NCI-H1092 treated with DMSO at 0.1 percent for 48 hours (cell line): ENCODE measurements at places on chromosomes 2 and 18.

DNA sequence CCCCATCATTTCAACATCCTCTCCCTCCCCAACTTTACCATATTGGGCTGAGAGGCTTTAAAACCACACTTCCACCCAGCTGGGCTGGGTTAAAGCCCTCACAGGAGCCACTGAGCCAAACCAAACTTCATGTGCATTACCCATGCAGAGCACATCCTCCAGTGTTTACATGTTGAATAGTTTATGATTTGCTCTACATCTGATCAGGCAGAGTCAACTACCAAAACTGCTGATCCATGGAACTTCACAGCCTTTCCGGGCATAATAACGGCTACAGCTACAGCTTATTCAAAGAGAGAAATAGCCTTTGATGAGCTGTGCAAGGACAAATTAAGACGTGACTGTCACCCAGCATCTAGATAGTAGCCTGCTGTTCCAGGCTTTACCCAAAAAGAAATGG lies 39.0 kb downstream of the MAIP1 start:
- DNase-seq = no peak

- DNase-seq = no peak
Measured at GRCh38 chr18:47881752-47882455, 48.6 kb downstream of the SMAD2 start.

- no peak for DNase-seq
Measured at GRCh38 chr18:55093295-55093694, 134.0 kb upstream of the CCDC68 start.

- DNase-seq = no peak
Measured at GRCh38 chr2:130916438-130916705, 79.7 kb downstream of the ARHGEF4 start.

GRCh38 chr2:18752022-18752493 lies 162.7 kb upstream of the NT5C1B start:
- DNase-seq = no peak

GRCh38 chr2:98269274-98269673 lies 77.0 kb upstream of the CNGA3 start:
- peak; percentile 2 for DNase-seq

GRCh38 chr2:176902454-176902853 lies 310.1 kb upstream of the HNRNPA3 start:
- peak; percentile 34 for DNase-seq

DNA sequence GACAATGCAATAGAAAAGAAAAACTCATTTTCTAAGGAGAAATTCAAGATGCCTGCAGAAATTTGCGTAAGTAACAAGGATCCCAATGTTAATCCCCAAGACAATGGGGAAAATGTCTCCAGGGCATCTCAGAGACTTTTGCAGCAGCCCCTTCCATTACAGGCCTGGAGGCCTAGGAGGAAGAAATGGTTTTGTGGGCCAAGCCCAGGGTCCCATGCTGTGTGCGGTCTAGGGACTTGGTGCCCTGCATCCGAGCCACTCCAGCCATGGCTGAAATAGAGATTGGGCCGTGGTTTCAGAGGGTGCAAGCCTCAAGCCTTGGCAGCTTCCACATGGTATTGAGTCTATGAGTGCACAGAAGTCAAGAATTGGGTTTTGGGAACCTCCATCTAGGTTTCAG lies 103.9 kb upstream of the ACVR1 start:
- DNase-seq = no peak

- DNase-seq = no peak
Measured at GRCh38 chr2:47536696-47537095, 133.7 kb downstream of the MSH2 start.

DNA sequence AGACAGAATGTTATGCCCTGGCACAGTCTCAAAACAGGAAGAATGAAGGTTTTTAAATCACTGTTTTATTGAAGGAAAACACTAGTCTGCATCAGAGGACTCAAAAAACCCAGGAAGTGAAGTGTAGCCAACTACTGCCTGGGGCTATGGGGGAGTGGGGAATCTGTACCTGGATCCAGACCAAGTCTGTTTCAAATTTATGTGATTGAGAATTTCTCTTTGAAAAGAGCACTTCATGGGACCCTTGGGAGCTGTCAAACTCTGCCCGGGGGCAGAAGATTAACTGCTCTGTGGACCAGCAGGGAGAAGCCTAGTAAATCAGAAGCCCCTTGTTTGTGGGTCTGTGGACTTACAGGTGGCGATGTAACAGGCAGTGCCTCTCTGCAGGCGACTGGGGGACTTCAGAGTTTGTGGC lies 45.3 kb upstream of the TANC1 start:
- DNase-seq = peak; percentile 9

- DNase-seq = no peak
Measured at GRCh38 chr2:238843476-238843875, 4.4 kb upstream of the TWIST2 start.

GRCh38 chr18:75530118-75530517 lies 102.6 kb upstream of the SMIM21 start:
- DNase-seq = no peak

DNA sequence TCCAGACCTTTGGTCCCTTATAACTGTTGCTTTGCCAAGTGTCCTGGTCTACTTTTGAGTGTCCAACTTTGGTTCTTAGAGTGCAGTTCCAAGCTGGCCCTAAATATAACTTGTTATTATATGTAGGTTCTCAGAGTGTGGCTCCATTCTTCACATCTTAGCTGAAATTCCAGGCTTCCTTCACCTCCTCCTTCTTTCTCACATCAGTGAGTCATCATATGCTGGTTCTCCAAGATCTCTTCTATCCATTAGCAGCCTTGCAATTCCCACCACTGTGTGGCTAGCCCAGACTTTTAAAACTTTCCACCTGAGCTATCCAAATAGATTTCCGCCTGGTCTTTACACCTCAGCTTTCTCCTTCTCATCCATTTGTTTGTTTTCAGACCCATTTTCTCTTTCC lies 12.6 kb upstream of the CXCR4 start:
- DNase-seq = no peak

GRCh38 chr2:46202453-46202852 lies 94.8 kb upstream of the EPAS1 start:
- DNase-seq = no peak

DNA sequence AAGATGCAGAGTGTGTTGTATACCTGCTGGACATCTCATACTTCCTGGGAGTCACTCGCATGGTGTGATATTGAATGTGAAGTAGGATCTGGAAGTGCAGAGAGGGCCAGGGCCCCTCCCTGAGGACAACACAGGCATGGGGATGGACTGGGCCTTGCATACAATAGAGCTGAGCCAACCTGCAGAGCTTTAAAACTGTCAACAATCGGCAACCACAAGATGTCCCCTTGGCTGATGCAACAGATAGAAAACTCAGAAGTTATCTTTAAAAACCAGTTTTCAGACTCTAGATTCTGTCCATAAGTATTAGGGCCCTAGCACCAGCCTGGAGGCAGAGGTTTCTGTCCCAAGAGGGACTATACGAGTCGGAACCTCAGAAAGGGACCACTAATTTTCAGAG lies 19.7 kb downstream of the EVA1A start:
- DNase-seq = no peak

DNA sequence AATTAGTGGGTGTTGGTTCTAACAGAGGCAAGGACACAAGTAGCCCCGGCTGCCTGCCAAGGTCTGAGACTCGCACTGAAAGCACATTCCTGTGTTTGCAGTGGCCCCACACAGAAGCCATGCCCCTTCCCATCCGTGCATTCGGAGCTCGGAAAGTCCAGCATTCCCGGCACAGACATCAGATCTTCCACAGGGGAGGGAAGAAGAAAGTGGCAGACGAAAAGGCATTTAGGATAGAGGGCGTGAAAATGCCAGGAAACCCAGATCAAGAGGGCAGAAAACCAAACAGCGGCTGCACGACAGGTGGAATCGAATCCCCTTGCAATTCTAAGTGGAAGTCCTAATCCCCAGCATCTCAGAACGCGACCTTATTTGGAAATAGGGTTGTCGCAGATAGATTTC lies 105.5 kb upstream of the ASB18 start:
- DNase-seq = peak; percentile 52

DNA sequence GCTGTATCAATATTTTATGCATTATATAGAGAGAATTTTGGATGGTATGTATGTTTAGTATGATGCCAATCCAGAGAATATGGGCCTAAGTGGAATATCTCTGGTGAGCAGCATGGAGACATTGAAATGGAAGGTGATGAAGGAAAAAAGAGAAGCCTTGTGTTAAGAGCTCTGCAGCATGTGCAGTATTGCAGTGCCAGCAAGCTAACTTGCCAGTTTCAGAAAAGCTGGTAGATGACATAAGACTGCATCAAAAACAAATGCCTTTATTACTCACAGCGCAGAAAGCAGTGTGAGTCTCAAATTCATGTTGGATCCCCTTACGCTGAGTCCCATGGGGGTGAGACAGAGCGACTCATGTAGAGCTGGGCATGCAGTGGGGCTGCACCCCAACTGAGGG lies 280.2 kb downstream of the CTNNA2 start:
- DNase-seq = no peak

DNA sequence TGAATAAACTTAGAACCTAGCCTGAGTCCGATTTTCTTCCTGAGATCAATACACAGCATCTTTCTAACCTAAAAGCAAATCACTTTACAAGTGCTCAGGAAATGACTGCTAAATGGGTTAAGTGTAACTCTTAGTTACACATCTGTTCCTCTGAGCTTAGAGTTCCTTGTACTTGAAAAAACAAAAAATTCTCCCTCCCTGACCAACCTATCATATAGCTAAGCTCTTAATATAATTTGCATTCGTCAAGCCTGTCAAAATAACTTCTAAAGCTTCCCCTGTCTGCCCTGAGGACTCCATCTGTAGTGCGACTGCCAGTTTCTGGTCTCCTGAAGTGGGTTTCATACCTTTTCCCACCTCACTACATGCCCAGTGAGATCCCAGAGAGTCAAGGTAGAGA lies 190.4 kb downstream of the NCK2 start:
- DNase-seq = no peak

DNA sequence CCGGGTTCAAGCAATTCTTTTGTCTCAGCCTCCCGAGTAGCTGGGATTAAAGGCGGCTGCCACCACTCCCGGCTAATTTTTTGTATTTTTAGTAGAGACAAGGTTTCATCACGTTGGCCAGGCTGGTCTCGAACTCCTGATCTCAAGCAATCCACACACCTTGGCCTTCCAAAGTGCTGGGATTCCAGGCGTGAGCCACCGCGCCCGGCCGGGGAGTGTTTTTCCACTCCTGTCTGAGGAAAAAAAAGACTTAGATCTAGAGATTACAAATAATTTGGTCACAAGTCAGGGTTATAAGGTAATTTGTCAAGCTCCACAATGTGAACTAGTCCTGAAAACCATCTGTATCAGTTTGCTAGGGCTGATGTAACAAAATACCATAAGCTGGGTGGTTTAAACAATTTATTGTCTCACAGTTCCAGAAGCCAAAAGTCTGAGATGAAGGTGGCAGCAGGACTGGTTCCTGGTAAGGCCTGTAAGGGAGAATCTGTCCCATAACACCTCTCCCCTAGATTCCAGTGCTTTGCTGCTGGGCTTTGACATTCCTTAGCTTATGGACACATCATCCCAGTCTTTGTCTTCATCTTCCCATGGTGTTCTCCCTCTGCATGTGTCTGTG lies 40.7 kb upstream of the SP3 start:
- DNase-seq = no peak

- DNase-seq = no peak
Measured at GRCh38 chr18:45059695-45060094, 379.0 kb downstream of the SETBP1 start.

DNA sequence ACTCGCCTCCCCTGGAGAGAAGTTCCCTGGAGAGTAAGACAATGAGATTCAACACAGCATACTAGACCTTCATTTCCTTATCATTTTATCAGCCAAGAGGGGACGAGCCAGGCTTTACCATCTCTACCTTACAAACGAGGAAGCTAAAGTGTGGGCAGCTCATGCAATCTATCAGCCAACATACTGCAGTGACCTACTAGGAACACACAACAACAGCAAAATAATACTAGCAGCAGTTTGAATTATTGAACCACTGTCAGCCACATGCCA lies 60.0 kb upstream of the TEX51 start:
- no peak for DNase-seq

GRCh38 chr2:5839550-5839949 lies 147.4 kb downstream of the SOX11 start:
- DNase-seq = peak; percentile 61

DNA sequence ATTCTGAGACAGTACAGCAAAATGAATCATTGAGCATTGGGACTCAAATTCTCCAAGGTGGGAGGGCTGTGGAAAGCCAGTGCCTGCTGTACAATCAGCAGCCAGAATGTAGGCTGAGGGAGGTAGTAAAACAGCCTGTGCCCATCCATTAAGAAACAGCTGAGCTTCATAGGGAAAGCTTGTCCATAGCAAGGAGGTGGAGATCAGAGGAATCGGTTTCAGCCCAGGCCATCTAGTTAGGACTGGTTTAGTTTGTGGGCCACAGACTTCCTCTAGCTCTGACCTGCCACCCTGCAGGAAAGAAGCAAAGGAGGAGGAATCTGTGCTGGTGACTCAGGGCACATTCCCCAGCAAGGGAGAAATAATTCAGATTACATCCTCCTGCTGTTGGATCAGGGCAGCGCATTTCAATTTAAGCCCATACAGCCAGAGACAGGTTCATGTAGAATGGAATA lies 333.4 kb downstream of the SETBP1 start:
- DNase-seq = no peak

GRCh38 chr2:67340133-67341011 lies 56.8 kb upstream of the ETAA1 start:
- no peak for DNase-seq

DNA sequence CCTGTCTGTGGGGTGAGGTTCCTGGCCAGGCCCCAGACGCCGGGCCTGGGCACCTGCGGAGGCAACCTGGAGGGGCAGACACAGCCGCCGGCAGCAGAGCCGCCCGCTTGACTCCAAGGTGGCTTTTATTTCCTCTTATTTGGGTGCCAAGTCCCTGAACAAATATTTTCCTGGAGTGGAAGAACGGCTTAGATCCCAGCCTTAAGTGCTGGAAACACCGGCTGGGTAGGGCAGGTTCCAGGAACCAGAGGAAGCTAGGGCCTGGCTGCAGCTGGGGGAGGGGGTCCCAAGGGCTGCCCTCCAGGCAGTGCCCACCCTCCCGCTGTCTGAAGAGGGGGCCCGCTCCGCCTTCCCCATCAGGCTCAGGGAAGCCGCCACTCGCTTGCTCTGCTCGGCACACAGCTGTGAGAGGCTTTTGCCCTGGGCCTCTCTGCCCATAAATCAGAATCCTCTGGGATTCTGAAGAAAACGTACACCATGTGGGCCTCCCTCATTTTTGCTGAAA lies 28.2 kb downstream of the SDC1 start:
- peak; percentile 81 for DNase-seq

- no peak for DNase-seq
Measured at GRCh38 chr2:6475155-6475940, 390.4 kb downstream of the CMPK2 start.

DNA sequence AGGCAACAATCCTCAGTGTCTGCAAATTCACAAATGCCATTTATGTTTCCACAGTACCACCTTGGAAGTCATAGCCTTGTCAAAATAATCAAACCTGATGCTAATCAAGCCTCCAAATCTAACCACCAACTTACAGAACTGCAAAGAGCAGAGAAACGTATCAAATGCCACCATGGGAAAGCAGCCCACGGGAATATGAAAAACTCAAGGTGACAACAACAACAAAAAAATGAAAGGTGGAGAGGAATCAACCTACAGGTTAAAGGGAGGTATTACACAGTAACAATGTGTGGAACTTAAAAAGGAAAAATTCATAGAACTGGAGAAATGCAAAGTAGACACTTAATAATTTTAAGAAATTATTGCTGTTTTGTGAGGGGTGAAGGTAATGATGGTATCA lies 46.7 kb downstream of the CD226 start:
- no peak for DNase-seq

GRCh38 chr2:151306621-151307020 lies 17.2 kb upstream of the NMI start:
- DNase-seq = no peak

GRCh38 chr18:10228326-10228725 lies 226.1 kb upstream of the APCDD1 start:
- DNase-seq = peak; percentile 11
